T-cell (primary cell): ENCODE measurements at places on chromosomes 11 and 22.

GRCh38 chr11:96227244-96227643 lies 115.8 kb downstream of the MAML2 start:
- no peak for DNase-seq

GRCh38 chr22:50526108-50526833 lies 873 bp upstream of the SCO2 start:
- peak; percentile 67 for DNase-seq

- no peak for DNase-seq
Observed at GRCh38 chr11:104009744-104010143, 26.7 kb upstream of the DDI1 start.

GRCh38 chr11:16336204-16336603 lies 20.1 kb downstream of the SOX6 start:
- DNase-seq = no peak

DNA sequence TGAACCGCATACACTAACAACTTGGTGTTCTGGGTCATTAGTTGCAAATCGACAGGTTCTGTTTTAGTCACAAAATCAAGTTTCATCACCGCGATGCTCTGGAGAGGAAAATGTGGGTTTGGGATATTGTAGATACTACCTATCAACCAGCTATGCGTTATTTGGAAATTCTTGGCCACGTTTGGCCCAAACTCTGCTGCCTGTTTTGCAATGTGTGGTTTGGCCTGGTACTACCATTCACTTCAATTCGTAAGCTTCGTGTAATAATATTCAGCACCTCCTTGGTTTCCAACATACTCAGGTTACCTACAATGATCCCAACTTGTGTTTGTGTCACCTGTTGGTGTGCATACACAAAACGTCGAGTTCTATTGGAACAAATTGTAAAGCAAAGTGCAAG lies 16.2 kb upstream of the ACER3 start:
- DNase-seq = no peak

DNA sequence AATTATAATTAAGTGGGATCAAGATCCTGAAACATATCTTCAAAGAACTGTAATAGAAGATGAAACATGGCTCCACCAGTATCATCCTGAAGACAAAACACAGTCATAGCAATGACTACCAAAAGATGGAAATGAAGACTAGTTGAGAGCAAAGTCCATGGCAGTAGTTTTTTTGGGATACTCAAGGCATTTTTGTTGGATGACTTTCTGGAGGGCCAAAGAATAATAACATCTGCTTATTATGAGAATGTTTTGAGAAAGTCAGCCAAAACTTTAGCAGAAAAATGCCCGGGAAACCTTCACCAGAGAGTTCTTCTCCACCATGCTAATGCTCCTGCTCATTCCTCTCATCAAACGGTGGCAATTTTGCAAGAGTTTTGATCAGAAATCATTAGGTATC lies 809.4 kb upstream of the RAG2 start:
- DNase-seq = no peak

GRCh38 chr22:48151641-48152040 lies 1389.2 kb downstream of the TBC1D22A start:
- DNase-seq = no peak

- DNase-seq = no peak
Observed at GRCh38 chr11:134530636-134531326, 118.7 kb upstream of the B3GAT1 start.

- no peak for DNase-seq
Observed at GRCh38 chr11:73761403-73761945, 600 bp upstream of the RAB6A start.

DNA sequence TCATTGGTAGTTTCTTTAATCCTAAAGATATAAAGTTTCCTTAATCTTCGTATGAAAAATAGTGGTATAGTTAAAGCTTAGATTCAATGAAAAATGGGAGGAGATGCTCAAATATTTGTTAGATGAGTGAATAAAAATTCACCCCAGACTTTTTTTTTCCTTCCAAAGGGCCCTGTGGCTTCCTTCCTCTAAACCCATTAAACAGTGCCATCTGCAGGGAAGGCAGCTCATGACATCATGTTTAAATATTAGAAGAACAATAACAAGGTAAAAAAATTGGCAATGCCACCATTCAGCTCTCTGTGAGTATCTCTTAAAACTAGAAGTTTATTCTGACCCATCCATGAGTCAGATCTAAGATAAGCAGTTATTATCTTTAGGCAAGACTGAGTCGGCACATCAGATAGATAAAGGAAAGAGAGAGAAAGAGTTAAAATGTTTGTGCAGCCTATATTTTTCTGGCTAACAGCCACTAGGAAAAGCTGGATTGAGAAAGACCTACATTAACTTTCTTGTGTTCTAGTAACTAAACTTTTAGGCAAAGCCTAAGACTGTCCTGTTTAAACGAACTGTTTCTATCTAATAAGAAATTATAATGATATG lies 19.1 kb upstream of the OOSP1 start:
- no peak for DNase-seq

GRCh38 chr11:17730608-17731462 lies 3.7 kb upstream of the KCNC1 start:
- peak; percentile 17 for DNase-seq

DNA sequence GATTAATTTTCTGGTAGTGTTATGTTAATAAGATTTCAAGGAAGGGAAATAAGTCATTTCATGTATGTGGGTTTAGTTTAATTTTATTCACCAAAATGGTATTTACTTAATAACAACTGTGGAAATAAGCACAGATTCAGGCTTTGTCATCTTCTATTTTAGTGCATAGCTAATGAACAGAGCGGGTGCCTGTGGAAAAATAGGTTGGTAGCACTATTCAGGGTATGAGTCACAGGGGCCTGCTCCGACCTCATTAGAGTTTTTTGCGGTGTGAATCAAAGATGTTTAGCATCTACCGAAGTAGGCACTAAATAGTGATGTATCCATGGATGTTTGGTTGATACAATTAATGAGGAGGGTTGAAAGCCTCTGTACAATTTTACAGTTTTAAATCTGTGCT lies 78.2 kb downstream of the FAT3 start:
- no peak for DNase-seq

GRCh38 chr22:31354515-31354914 lies 8.4 kb upstream of the PATZ1 start:
- DNase-seq = no peak

DNA sequence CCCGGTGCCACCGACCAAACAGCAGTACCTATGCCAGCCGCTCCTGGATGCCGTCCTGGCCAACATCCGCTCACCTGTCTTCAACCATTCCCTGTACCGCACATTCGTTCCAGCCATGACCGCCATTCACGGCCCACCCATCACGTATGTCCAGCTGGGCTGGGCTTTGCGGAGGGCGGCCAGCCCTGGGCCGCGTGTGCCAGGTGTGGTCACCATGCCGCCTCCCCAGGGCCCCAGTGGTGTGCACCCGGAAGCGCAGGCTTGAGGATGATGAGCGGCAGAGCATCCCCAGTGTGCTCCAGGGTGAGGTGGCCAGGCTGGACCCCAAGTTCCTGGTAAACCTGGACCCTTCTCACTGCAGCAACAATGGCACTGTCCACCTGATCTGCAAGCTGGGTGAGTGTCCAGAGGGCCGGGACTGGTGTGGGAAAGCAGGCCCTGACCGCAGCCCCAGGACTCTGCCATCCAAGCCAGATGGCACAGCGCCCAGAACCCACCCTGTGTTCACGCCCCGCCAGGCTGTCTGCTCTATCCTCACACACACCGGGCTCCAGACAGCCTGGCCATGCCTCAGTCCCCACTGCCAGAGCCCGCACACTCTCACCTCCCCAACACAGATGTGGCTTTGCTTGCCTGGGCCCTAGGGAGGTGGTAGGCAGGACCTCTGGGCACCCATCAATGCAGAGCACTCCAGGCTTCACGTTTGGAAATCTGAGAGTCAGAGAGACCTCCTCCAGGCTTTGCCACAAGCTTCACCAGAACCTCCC lies 77.6 kb downstream of the MED15 start:
- DNase-seq = no peak

GRCh38 chr11:87462171-87462570 lies 424.4 kb downstream of the TMEM135 start:
- no peak for DNase-seq

- no peak for DNase-seq
Observed at GRCh38 chr11:123979311-123979710, 1.7 kb upstream of the OR10S1 start.

GRCh38 chr11:111582163-111582562 lies 20.1 kb upstream of the SIK2 start:
- no peak for DNase-seq

GRCh38 chr22:46240073-46240472 lies 10.0 kb downstream of the CDPF1 start:
- no peak for DNase-seq

DNA sequence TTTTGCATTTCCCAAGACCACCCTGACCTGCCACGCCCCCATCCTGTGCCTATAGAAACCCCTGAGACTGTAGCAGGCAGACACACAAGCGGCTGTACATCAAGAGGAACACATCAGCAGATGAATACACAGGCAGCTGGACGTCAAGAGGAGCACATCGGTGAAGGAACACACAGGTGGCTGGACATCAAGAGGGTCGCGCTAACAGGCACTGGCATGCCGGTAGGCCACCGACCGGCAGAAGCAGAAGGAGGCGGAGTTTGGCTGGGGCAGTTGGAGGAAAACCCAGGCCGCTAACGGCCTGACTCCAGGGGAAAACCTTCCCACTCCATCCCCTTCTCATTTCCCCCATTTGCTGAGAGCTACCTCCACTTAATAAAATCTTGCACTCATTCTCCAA lies 5.4 kb upstream of the IPO7 start:
- DNase-seq = no peak

DNA sequence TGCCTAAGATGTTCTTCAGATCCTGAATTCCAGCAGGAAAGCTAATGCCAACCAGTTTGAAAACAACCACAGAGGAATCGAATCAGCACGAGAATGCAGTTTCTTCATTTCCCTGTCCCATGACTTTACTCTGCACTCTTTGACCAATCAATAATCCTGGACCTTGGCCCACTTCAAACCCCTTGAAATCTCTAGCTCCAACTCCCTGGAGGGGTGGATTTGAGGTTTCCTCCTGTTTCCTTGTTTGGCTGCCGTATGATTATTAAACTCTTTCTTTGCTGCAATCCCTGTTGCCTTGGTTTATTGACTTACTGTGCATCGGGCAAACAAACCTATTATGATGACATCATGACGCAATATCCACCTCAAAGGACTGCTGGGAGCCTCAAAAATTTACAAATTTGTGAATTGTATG lies 109.3 kb downstream of the FBXO7 start:
- DNase-seq = no peak

DNA sequence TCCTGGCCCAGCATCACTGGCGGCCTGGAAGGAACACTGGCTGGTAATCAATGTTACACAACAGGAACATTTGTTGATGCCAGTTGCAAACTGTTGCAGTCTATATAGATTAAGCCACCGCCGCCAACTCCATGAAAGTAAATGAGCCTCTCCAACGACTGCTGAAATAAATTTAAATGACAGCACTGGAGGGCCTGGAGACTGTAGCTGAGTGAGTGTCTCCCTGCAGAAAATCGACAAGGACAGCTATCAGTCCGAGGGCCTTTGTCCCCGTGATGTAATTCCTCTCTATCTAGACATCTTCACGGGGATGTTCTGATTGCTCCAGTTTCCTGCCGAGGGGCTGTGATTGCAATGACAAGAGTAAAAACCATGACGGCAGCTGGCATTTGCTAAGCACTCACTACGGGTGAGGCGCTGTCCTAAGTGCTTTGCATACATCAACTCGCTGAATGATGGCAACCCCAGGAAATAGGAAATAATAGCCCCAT lies 120.4 kb downstream of the SEZ6L start:
- DNase-seq = no peak

DNA sequence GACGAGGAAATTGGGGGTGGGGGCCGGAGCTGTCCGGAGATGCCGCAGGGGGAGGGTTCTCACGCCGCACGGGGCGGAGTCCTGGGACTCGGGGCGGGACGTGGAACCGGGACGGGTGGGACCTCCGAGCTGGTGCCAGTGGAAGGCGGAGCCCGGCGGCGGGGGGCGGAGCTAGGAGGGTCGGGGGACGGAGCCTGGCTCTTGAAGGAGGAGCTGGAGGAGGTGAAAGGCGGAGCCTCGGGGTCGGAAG lies 271 bp downstream of the FKBP2 start:
- DNase-seq = peak; percentile 100

GRCh38 chr11:47532597-47533213 lies 20.2 kb downstream of the CELF1 start:
- no peak for DNase-seq

GRCh38 chr11:113828191-113828590 lies 47.2 kb downstream of the USP28 start:
- no peak for DNase-seq

GRCh38 chr11:27460158-27460978 lies 12.2 kb downstream of the LGR4 start:
- no peak for DNase-seq

- no peak for DNase-seq
Observed at GRCh38 chr22:48595511-48595905, 1232.2 kb downstream of the BRD1 start.

- DNase-seq = no peak
Observed at GRCh38 chr11:134205729-134206128, 18.0 kb downstream of the NCAPD3 start.

- DNase-seq = peak; percentile 36
Observed at GRCh38 chr22:24175160-24175808, 6.0 kb upstream of the SUSD2 start.

DNA sequence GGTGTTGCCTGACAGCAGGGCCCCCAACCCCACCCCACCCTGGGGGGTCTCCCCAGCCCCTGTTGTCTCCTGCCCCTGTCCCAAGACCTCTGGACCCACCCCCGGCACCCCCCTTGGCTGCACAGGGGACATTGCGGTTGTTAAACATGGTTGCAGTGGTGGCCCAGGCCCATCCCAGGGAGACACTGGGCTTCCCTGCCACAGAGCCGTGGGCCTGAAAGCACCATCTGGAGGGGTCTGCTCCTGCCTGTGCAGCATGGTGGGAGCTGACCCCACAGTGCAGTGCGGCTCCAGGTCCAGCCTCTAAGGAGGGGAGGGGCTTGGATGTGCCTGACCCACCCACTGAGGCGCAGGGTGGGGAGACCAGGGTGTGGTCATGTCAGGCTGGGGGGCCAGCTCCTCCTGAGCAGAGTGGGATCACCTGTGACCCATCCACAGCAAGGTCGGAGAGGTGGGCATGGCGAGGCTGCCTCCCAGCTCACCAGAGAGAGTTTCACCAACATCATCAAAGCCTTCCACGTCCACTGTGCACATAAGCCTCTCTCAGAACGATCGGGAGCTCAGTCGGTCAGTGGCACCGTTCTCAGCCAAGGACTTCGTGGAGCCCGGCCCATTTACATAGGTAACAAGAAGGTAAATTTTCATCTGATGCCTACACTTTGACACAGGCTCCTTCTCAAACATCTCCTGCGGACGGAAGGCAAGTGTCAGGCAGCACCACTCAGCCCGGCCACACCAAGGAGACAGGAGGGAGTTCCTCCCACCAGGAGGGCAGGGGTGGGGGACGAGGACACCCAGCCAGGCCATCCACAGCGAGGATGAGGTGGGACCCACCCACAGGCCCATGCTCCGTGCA lies 201.1 kb downstream of the BRD1 start:
- no peak for DNase-seq
